ENCODE measurements at places on chromosomes 11 and 22.

GRCh38 chr11:81829976-81830375 is 903.7 kb downstream of the FAM181B start:
- no peak for DNase-seq

GRCh38 chr11:24312464-24313238 is 184.2 kb upstream of the LUZP2 start:
- DNase-seq: no peak

DNA sequence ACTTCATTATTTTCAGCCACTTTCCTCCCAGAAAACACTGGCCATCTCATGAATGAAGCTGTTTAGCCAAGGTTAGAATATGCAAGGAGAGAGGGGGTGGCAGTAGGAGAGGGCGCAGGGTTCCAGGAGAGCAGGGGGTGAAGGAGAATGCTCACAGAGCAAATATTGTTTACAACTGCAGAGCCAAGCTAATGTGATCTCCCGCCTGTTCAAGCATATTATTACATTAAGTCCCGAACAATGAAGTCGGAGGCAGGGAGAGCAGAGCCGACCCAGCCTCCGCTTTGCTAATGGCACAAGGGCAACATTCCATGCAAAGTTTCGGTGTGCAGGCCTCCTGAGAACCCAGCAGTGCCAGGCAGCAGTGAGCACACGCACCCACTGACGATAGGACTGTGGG is 80.1 kb downstream of the MICAL3 start:
- no peak for DNase-seq

- DNase-seq: no peak
Measured at GRCh38 chr22:30046716-30047363, 33.4 kb upstream of the HORMAD2 start.

DNA sequence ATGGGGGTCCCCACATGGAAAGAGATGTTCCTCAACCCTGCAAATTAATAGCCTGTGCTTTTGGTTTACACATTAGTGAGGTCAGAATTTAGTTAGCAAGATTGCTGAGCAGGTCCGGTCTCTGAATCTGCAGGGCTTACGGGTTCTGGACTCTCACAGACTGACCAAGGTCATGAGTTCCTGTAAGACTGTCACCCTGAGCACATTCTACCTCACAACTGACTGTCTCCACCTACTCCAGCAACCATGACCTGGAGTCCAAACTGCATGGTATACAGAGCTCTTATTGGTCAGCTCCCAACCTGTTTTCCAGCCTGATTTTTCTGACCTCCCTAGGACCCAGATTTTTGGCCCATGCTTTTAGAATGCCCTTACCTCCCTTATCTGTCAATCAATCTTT is 28.2 kb downstream of the DKK3 start:
- DNase-seq: no peak

All from GM12864 (cell line).